Sigmoid colon (tissue), 7 donors: ENCODE measurements at places on chromosomes 13 and 19. TPM values are rescaled to one million over a fixed set of nuclear protein-coding genes. Genes with fewer than 3 reads are reported as not detected.

- H3K4me1 ChIP-seq, result no peaks in the 10 kb centered on the region
- H3K36me3 ChIP-seq, result no peaks in the 10 kb centered on the region
- no peak for DNase-seq
- H3K27me3 ChIP-seq, result no peaks in the 10 kb centered on the region
These were observed 28.9 kb upstream of the TNFRSF19 start for GRCh38 chr13:23541221-23541824.

DNA sequence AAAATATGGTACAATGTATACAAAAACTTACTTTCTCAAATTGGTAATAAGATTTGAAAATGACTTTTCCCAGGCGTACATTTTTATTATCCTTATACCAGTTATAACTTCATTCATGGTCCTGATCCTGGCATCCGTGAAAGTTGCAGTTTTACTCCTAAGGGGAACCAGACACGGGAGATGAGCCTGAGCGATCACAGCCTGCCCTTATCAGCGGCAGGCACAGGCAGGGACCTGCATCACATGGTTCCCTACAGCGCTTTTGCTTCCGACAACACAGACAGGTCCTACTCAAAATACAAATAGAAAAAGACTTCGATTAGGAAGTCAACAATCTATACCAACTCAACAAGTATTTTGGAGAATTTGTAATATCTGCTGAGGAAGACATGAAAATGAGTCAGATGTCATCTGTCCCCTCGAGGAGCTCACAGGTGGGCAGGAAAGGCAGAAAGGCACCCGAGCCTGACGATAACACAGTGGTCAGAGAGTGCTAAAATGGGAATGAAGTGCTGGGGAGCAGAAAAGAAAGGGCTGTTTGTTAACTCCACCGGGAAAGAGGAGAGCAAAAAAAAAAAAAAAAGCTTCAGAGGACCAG is 93.4 kb downstream of the ABCC4 start:
- peaks cover 8% of the 10 kb centered on the region for H3K36me3 ChIP-seq
- H3K27me3 ChIP-seq, result no peaks in the 10 kb centered on the region
- no peak overlapping the region for H3K27ac ChIP-seq
- no peaks in the 10 kb centered on the region for H3K4me1 ChIP-seq
- no peak for DNase-seq

- DNase-seq, result no peak
- H3K27me3 ChIP-seq, result no peaks in the 10 kb centered on the region
- no peak overlapping the region for H3K4me3 ChIP-seq
- H3K36me3 ChIP-seq, result no peaks in the 10 kb centered on the region
These were observed 79.6 kb downstream of the DACH1 start for GRCh38 chr13:71787414-71787813.

- H3K4me1 ChIP-seq, result peaks cover 5% of the 10 kb centered on the region
- DNase-seq, result no peak
- H3K27me3 ChIP-seq, result no peaks in the 10 kb centered on the region
- H3K36me3 ChIP-seq, result no peaks in the 10 kb centered on the region
- H3K4me3 ChIP-seq, result no peak overlapping the region
- H3K27ac ChIP-seq, result no peak overlapping the region
These were observed 446.0 kb downstream of the EFNB2 start for GRCh38 chr13:106089261-106089980.

- H3K4me3 ChIP-seq, result peak overlapping the region; percentile 48
- H3K36me3 ChIP-seq, result no peaks in the 10 kb centered on the region
- peak overlapping the region; percentile 61 for H3K27ac ChIP-seq
- no peaks in the 10 kb centered on the region for H3K27me3 ChIP-seq
These were observed 26.3 kb downstream of the DCAF15 start for GRCh38 chr19:13978351-13979243.

DNA sequence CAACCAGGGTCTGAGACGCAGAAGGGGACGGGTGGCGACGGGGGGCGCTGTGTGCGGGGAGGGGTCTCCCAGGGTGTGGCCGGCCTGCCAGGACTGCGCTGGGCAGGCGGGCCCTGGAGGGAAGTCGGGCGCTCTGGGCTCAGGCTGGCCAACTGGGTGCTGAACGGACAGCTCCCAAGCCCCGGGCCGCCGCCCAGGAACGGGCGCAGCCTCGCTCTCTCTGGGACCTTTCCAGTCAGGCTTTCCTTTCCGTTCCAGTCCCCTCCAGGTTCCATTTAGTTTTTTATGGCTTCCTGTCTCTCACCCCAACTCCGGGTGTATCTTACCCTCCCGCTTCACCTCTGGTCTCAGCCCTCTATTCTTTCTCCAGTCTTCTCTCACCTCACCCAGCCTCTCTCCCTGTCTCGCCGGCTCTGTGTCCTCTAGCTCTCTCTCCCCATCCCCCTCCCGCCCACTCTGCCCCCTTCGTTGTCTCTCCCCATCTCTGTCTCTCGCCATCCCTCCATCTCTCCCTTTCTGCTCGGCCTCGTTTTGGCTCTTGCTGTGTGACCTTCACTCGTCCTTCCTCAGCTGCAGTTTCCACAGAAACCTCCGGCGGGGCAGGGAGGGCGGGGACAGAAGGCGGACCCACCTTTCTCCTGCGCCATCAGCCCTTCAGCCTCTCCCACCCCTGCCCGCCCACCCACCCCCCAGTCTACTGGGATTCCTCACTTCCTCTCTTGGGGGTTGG is 3.3 kb upstream of the ATP1A3 start:
- peaks cover 97% of the 10 kb centered on the region for H3K27me3 ChIP-seq
- no peak overlapping the region for H3K4me3 ChIP-seq
- H3K36me3 ChIP-seq, result no peaks in the 10 kb centered on the region
- peaks cover 37% of the 10 kb centered on the region for H3K4me1 ChIP-seq

- H3K27me3 ChIP-seq, result no peaks in the 10 kb centered on the region
- no peak for DNase-seq
- no peak overlapping the region for H3K4me3 ChIP-seq
These were observed 135.5 kb upstream of the EDNRB start for GRCh38 chr13:78054157-78054556.

DNA sequence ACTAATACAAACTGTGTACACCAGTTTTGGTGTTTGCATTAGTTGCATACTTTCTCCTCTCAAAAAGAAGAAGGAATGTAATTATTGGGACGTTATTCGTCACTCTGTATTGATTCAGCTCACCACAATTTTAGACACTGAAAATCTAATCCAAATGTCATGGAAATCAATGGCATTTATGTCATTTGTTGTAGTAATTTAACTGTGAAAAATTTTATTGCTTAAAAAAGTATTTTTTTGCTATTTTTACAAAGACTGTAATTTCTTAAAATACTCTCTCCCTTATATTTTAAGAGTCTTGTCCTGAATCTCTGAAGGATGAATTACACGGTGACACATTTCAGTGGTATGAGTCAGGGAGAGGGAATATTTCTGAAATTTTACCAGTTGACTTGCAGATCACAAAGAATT is 2117.6 kb downstream of the PCDH9 start:
- H3K27ac ChIP-seq, result no peak overlapping the region
- no peaks in the 10 kb centered on the region for H3K27me3 ChIP-seq
- no peak overlapping the region for H3K4me3 ChIP-seq
- H3K4me1 ChIP-seq, result no peaks in the 10 kb centered on the region

GRCh38 chr13:42348576-42348975 is 76.6 kb downstream of the AKAP11 start:
- no peaks in the 10 kb centered on the region for H3K27me3 ChIP-seq
- H3K36me3 ChIP-seq, result no peaks in the 10 kb centered on the region
- DNase-seq, result no peak
- no peaks in the 10 kb centered on the region for H3K4me1 ChIP-seq

- DNase-seq, result no peak
- H3K4me3 ChIP-seq, result no peak overlapping the region
- H3K27me3 ChIP-seq, result no peaks in the 10 kb centered on the region
- H3K27ac ChIP-seq, result no peak overlapping the region
- no peaks in the 10 kb centered on the region for H3K36me3 ChIP-seq
- H3K4me1 ChIP-seq, result no peaks in the 10 kb centered on the region
These were observed 56.0 kb upstream of the DOCK9 start for GRCh38 chr13:99033814-99034213.

DNA sequence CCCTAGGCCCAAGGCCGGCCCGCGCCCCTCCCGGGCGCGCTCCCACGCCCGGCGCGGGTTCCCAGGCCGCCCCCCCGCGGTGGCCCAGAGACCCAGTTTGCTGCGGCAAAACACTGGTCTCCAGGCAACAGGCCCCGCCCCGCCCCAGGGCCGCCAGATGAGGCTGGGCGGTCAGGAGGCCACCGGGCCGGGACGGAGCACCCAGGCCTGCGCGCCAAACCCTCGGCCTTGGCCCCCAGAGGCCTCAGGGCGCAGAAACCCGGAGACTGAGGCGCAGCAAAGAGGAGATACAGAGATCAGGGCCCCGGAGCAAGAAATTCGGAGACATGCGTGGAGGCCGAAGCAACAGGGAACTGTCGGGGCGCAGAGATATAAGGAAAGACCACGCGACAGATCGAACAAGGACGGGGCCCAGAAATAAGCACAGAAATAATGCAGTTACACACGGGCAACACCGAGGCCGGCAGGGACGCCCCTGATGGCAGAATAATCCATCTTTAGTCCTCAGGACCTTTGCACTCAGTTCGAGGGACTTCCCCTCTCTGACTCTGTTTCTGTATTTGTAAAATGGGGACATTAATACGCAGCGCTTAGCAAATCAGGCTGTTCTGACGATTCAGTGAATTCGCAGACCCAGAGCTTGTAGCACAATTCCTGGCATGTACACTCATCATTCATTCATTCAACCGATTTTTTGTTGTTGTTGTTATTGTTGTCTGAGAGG is 20.8 kb upstream of the ERCC1 start:
- no peaks in the 10 kb centered on the region for H3K27me3 ChIP-seq
- peak; percentile 97 for DNase-seq

DNA sequence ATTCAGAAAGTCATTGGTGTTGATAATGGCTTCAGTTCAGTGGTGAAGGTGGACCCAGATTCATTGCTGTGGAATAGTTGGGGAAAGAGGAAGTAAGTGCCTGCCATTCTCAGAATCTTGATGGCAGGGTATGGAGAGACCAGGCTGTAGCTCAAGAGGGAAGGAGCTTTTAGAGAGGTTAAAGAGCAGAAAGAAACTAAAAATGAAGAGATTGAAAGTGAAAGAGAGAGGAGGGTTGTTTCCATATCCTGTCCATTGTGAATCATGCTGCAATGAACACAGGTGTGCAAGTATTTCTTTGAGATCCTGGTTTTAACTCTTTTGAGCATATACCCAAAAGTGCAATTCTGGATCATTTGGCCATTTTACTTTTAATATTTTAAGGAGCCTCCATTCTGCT is 12.5 kb downstream of the GJB6 start:
- no peaks in the 10 kb centered on the region for H3K27me3 ChIP-seq
- DNase-seq, result no peak
- H3K27ac ChIP-seq, result no peak overlapping the region
- no peak overlapping the region for H3K4me3 ChIP-seq
- no peaks in the 10 kb centered on the region for H3K4me1 ChIP-seq

DNA sequence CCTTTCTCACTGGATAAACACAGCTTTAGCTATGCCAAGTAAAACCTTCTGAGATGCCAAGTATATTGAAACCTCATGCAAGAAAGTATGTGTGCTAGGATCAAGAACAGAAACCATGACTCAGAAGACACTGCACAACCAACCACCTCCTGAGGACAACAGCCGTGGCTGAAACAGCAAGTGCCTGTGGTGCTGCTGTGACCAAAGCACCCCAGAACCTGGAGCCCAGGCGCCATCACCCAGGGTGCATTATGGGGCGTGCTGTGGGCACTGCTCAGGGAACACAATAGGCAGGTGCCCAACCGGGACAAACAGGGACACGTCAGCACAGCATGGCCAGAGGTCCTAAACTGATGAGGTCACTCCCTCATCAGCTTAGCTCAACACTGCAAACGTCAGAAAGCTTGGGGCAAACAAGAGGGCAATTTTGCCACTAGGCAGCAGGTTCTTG is 101.3 kb upstream of the SLC15A1 start:
- H3K4me3 ChIP-seq, result no peak overlapping the region
- H3K27me3 ChIP-seq, result no peaks in the 10 kb centered on the region
- no peak for DNase-seq
- peaks cover 53% of the 10 kb centered on the region for H3K36me3 ChIP-seq

- DNase-seq, result no peak
- H3K36me3 ChIP-seq, result no peaks in the 10 kb centered on the region
- no peaks in the 10 kb centered on the region for H3K27me3 ChIP-seq
- H3K4me1 ChIP-seq, result no peaks in the 10 kb centered on the region
- H3K27ac ChIP-seq, result no peak overlapping the region
These were observed 49.9 kb downstream of the TBC1D4 start for GRCh38 chr13:75432045-75432444.

GRCh38 chr13:42812316-42812715 is 30.9 kb downstream of the FAM216B start:
- H3K4me1 ChIP-seq, result no peaks in the 10 kb centered on the region
- no peaks in the 10 kb centered on the region for H3K36me3 ChIP-seq
- no peaks in the 10 kb centered on the region for H3K27me3 ChIP-seq
- no peak overlapping the region for H3K27ac ChIP-seq
- no peak for DNase-seq

KLK1 gene
- total RNA-seq, result not detected

ZNF91 gene
- total RNA-seq, result 53.6 TPM

LAIR1 gene
- total RNA-seq, result 4.4 TPM

DPF1 gene
- total RNA-seq, result not detected

SHISA7 gene
- total RNA-seq, result 0.41 TPM

ZNF418 gene
- total RNA-seq, result 8.3 TPM
